ENCODE measurements at places on chromosomes 16 and 17.
A peak's percentile ranks its signal among the peaks of the same experiment; 100 is the strongest.

DNA sequence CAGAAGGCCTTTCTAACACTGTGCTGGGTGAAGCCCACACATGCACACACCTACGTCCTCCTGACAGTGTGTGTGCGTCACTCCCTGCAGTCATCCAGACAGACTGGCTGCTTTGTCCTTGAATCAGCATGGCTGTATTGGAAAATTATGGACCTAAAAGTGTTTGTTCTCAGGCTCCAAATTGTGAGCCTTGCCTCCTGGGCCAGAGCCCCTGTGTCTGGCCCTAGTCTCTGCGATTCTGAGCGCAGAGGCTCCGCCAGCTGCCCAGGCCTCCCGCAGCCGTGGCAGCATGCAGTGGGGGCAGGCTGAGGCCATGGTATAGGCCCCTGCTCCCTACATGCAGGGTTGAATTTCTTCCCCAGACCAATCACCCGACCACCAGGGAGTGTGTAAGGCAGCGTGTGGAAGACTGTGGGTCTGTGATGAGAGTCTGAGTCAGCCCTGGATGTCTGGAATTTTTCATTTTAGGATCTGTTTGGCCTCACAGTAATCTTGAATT is 166.9 kb downstream of the LGALS9B start:
- DNase-seq, result no peak

GRCh38 chr16:56909527-56909979 is 22.4 kb upstream of the HERPUD1 start:
- no peak for DNase-seq

GRCh38 chr16:49596068-49596467 is 222.5 kb downstream of the C16orf78 start:
- DNase-seq, result no peak

- DNase-seq, result no peak
Observed at GRCh38 chr17:43810226-43810715, 22.7 kb downstream of the MPP3 start.

GRCh38 chr16:23020084-23020483 is 129.2 kb downstream of the USP31 start:
- no peak for DNase-seq

GRCh38 chr17:40596261-40596919 is 31.1 kb upstream of the CCR7 start:
- peak; percentile 76 for DNase-seq

GRCh38 chr16:16120382-16121184 is 102.7 kb downstream of the ABCC6 start:
- DNase-seq, result no peak

DNA sequence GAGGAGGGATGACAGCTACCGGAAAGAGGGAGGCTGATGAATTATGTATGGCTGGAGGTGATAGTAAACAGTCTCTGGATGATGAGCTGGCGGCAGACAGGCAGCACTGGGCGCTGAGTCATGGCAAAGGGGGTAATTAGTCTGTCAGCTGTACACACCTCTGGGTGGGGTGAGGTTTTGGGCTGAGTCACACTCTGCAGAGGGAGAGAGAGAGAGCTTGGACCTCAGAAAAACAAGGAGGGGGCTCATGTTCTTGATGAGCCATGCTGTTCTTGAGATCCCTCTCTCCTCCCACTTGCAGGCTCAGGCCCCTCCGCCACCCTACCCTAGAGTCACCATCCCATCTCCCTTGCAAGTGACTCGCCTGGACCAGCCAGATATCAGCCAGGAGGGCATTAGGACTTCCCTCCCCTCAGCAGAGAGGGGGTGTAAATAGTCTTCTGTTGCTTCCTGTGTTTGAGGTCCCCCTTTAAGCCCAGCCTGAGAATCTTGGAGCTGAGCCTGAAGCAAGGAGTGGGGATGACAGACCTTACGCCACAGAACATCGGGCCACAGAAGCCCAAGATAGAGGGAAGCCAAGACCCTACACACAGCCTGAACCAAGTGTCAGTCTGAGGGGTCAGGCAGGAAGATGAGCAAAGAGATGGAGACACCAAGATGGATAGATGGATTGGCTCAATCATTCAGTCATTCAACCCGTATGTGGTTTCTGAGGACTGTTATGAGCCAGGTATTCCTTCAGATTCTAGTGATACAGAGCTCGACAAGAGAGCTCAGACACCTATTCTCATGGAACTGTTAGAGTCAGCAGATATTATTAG is 383.2 kb upstream of the CCL2 start:
- no peak for DNase-seq

DNA sequence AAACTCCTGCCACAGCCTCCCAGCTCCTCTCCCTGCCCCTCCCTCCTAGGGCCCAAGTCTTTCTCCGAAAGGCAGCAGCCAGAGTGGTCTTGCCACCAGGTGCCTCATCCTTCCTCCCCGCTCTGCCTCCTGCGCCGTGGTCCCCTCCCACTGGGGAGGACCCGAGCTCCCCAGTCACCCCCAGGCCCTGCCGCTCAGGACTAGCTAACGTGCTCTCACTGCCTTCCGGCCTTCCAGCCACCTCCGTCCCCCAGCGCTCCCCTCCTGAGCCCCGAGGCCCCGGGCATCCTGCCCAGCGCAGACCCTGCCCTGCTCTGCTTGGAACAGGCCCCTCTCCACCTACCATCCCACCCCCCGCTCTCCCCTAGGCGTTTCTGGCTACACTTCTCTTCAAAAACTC is 19.4 kb upstream of the COL1A1 start:
- no peak for DNase-seq

All from activated naive CD4-positive, alpha-beta T cell treated with anti-CD3 and anti-CD28 coated beads for 36 hours (primary cell).